ENCODE measurements at places on chromosomes 1 and 21.

- no peak for DNase-seq
Measured at GRCh38 chr1:235617808-235618207, 31.8 kb downstream of the GNG4 start.

GRCh38 chr1:96340686-96341085, 380.9 kb upstream of the PTBP2 start:
- no peak for DNase-seq

GRCh38 chr1:109644670-109645069, 11.2 kb upstream of the GSTM4 start:
- DNase-seq: no peak

GRCh38 chr1:203402629-203403337, 51.9 kb upstream of the FMOD start:
- DNase-seq: no peak

DNA sequence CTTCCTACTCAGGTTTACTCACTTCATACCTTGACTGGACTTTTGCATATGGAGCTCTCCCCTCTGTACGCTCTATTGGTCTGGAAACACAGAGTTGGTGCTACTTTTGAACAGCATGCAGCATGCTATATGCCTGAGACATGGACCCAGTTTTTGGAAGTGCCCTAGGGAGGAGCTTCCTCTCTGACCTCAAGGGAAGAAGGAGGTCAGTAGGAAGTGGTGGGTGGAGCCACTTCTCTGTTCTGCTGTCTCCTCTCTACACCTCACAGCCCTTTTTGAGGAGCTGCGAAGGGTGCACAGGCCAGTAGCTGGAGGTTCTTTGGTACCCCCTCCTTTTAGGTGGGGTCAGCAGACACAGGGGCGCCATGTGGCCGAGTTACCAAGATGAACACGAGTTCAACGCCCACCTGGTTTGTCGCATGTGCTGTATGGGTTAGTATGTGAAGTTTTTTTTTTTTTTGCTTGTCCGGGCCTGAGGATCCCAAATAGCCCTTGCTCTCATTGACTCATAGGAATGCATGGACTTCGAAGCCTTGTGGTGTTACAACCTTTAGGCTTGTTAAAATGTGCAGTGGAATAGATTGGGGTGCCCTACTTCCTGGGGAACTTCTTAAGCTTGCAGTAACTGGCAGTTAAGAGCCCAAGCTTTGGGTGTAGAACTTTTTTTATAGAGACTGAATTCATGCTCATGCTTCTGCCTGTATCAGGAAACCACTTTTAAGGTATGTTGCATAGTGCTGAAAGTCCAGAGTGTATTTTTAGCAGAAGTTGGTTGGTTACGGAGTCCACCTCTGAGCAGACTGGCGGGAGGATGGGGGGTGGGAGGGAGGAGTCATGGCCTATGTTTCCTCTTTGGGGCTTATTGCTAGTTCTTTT, 10.7 kb downstream of the MACF1 start:
- no peak for DNase-seq

- no peak for DNase-seq
Measured at GRCh38 chr1:246837418-246838117, 94.2 kb downstream of the AHCTF1 start.

DNA sequence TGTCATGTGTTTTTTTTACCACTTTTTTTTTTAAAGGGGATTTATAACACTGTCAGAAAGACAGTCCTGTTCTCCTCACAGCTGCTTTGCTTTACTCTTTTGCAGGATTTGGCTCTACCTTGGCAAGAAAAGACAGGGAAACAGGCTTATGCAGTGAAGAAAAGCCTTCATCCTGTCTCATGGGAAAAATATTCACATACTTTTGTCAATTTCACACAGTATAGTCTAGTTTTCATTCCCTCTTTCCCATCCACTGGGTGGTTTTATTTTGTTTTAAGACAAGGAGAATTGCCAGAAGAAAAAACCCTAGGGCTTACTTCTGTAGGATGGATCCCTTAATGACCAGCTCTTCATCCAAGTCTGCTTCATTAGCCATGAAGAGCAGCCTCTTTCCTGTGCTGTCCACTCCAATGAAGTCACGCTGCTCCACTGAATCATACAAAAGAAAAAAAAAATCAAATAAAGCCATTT, 60.0 kb downstream of the EIF2B3 start:
- DNase-seq: no peak

DNA sequence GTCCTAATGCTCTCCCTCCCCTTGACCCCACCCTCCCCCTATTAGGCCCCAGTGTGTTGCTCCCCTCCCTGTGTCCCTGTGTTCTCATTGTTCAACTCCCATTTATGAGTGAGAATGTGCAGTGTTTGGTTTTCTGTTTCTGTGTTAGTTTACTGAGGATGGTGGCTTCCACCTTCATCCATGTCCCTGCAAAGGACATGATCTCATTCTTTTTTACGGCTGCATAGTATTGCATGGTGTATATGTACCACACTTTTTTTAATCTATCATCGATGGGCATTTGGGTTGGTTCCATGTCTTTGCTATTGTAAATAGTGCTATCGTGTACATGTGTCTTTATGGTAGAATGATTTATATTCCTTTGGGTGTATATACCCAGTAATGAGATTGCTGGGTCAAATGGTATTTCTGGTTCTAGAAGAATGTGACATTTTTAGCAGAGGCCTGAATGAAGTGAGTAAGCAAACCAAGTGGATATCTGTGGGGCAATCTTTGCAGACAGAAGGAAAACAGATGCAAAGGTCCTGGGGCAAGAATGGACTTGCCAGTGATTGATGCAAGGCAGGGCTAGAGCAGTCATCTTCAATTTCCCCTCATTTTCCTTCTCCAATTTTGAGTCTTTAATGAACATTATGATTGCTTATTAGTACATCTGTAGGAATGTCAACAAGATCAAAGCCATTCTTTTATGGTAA, 50.2 kb downstream of the UBE4B start:
- DNase-seq: no peak

- DNase-seq: no peak
Measured at GRCh38 chr21:31191553-31191952, 152.5 kb downstream of the TIAM1 start.

DNA sequence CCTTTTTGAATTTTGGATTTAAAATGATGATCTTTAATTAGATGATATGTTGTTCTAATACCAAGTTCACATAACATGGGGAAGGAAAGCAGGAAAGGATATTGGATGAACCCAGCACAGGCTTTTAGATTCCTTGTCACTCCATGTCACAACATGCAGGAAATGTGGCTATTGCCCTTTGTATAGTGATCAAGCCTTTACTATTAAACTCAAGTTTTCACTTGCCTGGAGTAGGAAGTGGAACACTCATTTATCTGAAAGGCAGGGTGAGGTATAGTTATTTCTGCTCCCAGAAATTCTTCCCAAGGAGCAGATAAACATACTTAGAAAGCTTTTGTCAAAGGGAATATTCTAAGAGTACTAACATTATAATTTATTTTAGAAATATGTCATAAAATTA, 37.2 kb upstream of the BCAS2 start:
- DNase-seq: no peak

DNA sequence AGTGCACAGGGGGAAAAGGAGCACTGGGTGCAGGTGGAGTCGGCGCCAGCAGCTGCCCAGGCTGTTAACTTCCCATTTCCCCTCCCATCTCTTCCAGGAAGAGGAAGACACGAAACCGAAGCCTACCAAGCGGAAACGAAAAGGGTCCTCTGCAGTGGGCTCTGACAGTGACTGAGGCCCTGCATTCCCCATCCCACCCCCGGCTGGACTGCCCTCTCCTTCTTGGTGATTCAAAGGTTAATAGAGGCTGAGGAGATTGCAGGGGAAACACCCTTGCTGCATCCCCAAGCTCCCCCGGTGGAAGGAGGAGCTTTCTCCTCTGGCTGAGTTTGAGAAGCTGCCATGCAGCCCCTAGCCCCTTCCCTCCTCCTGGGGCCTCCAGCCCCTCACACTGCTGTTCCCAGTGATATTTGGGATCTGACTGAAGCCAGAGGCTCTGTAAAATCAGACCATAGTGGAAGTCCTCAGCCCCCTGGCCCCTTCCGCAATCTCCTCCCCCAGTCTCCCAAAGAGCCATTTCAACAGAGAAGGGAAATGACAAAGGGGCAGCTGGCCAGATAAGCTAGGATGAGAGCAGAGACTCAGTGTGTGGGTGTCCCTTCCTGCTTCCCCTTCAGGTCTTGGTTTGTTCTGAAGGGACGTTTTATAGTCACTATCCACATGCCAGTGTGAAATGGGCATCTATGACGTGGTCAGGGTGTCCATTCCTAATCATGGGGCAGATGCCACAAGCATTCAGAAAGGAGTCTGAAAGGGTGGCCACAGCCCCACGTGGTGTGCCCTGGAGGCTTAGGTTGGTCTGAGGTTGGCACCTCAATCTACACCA, 1.9 kb upstream of the SLC27A3 start:
- DNase-seq: no peak

DNA sequence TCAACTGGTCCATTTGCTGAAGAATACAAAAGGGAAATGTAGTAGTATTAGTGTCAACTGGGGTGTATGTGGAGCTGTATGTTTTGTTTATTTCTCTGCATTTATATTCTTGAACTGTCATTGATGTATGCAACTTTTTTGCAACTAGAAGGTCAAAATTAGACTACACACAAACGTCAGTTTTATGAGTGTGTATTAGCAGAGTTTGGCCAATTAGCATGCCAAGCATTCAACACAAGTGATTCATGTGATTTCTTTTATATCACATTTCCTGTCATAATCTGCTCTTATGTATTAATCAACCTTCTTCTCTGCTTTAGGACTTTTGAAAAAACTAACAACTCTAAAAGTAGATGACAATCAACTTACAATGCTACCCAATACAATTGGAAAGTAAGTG, 211.1 kb downstream of the LRRC40 start:
- DNase-seq: no peak

DNA sequence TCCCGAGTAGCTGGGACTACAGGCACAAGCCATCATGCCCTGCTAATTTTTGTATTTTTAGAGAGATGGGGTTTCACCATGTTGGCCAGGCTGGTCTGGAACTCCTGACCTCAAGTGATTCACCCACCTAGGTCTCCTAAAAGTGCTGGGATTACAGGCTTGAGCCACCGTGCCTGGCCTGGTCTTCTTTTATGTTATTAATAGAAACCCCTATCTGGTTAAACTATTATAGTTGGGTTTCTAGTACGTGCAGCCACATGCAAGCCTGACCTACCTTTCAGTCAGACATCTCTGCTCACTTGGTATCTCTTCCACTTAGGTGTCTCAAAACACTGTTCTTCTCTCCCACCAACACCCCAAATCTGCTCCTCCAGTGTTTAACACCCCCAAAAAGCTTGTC, 34.4 kb downstream of the PSEN2 start:
- no peak for DNase-seq

DNA sequence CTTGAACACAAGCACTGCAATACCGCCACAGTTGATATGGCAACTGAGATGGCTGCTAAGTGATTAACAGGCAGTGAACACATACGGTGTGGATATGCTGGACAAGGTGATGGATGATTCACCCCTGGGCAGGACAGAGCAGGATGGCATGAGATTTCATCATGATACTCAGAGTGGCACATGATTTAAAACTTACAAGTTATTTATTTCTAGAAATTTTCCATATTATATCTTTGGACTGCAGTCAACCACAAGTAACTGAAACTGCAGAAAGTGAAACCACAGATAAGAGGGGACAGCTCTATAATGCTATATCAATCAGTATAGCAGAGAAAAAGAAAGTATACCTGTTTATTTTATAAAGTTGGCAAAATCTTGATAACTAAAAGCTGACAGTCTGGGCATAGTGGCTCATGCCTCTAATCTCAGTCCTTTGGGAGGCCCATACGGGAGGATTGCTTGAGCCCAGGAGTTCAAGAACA, 47.9 kb downstream of the PHACTR4 start:
- peak; percentile 77 for DNase-seq

DNA sequence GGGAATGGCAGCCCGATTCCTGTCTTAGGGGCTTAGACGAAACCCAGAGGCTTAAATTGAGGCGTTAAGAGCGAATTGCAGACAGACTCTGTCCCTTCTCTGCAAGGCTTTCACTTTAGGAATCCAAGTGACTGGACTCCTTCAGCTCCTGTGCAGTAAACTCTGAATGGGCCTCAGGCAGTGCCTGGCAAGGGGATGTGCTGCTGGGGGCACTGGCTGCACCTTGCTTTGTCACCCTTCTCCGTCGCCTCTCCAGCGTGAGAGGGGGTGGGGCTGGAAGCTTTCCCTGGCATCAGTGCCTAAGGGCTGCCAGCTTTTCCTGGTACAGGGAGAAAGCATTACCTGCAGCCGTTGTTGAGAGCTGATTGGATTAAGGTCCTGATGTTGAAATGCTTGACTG, 39.9 kb upstream of the NFASC start:
- DNase-seq: no peak

DNA sequence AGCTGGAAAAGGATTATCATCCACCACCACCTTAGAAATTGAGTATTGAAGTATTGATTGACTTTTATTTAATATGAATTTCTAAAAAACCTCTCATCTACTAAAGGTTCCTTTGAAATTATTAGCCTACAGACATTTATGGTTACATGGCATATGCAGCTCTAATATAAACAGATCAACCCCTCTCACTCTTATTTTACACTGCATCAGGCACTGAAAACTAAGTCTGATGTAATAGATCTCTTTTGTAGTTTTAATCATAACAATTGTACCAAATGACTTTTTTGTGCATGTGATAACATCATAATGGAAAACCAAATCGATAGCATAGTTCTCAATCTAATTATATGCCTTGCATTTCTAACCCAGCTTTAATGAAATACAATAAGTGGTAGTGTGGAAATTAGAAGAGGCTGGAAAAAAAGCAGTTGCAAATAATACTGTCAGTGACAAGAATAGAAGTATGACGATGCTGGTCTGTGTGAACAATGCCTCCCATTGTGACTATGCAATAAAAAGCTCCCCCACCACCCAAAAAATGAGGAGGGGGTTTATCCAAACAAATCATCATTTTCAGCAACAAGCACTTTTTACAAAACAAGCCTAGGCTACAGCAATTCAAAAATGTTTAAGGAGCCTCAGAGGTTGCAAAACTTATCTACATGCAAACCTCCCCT, 426.5 kb upstream of the NFIA start:
- no peak for DNase-seq

DNA sequence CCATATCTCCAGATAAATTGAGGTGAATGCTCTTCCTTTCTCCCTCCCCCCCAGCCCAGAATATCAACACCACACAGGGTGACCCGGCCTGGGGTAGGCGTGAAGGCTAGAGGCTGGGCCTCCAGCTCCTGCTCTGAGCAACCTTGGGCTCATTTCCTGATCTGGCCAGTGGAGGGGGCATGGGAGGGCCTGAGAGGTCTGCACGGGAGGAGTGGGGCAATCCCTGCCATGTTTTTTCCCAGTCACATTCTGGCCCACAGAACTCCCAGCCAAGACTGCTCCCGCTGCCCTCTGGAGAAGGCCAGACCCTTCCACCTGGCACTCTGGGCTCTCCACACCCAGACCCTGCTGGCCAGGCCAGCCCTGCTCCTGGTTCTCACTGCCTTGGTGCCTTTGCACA, 3.9 kb downstream of the CLDN19 start:
- no peak for DNase-seq

DNA sequence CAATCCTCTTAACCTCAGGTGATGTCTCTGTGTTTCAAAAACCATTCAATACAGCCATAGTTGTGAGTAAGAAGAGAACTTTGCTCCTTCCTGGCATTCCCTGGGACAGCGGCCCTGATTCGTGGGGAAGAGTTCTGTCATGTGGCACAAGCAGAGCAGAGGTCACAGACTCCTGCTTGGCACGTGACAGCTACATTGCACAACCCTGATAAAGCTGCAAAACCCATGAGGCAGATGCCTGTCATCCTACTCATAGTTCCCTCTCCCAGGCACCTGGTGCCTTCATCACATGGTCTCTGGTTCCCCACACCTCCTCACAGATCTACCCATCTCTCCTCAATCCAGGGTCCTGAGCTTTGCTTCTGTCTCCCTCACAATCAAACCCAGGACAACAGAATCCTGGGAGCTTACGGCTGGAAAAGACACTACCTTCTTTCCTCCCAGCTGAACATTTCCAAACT, 70.8 kb downstream of the PLPP3 start:
- no peak for DNase-seq
